ENCODE measurements at places on chromosomes 1 and 21.

GRCh38 chr1:36675931-36676562 is 193.3 kb upstream of the CSF3R start:
- no peak for DNase-seq

DNA sequence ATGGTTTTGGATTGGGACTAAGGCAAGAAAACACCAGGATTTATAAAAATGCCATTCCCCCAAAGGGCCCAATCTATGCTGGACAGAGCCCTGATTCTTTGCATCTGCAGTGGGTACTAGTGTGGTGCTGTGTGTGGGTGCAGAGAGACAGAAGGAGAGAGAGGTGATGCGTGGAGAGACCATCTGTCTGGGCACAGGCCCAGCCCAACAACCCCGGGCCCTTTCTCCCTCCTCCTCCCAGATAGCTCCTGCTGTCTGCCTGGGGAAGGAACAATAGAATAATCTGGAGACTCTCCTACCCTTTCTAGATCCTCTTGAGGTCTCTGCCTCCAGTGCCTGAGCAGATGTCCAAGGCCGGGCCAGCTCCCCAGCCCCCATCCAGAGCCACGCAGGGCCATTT is 15.1 kb downstream of the KIAA1614 start:
- DNase-seq, result no peak

DNA sequence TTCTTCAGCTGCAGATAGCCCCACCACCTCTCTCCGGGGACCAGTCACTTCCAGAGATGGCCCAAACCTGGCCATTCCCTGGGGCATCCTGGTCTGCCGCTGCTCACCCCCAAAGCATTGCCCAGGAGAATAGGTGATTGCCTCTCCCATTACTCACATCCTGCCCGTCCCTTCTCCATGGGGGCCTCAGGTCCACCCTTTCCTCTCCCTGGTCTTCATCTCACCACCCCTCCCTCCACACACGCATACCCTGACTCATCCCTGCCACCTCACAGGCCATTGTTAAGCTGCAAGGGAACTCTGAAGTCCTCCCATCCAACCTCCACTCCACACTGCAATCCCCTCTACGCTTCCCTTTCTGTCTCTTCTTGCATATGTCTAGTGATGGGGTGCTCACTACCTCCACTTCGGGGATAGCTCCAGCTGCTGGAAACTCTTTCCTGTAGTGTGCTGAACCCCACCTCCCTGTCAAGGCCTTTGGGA is at the start of gene PLEKHG5:
PLEKHG5 (minus strand) TSS at position 188 of the 483 bp plus-strand sequence. CDS start 14,096 bp downstream, outside the sequence.
- DNase-seq, result peak; percentile 91

- DNase-seq, result no peak
These were observed 37.9 kb downstream of the LHX4 start for GRCh38 chr1:180267761-180268555.

GRCh38 chr1:219732814-219733491 is 120.0 kb upstream of the ZC3H11B start:
- no peak for DNase-seq

DNA sequence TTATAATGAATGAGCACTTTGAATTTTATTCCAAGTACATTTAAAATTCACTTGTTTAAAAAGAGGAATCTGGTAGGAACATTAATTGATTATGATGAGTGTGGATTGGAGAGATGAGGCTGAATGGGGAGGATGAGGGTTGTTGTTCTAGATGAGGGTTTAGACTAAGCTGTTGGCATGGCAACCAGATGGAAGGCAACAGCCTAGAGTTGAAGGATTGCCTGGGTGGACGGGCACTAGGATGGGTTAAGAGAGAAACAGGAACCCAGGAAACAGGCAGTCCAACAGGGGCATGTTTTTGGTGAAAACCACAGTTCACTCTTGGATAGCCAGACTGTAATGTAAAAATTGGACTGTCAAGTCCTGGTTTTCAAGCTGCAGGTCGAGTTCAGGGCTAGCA is 125.5 kb downstream of the CHRM3 start:
- DNase-seq, result no peak

- no peak for DNase-seq
These were observed 3.7 kb downstream of the AKR7A3 start for GRCh38 chr1:19284881-19285280.

GRCh38 chr1:161305867-161306519 is 3.8 kb downstream of the MPZ start:
- peak; percentile 55 for DNase-seq

DNA sequence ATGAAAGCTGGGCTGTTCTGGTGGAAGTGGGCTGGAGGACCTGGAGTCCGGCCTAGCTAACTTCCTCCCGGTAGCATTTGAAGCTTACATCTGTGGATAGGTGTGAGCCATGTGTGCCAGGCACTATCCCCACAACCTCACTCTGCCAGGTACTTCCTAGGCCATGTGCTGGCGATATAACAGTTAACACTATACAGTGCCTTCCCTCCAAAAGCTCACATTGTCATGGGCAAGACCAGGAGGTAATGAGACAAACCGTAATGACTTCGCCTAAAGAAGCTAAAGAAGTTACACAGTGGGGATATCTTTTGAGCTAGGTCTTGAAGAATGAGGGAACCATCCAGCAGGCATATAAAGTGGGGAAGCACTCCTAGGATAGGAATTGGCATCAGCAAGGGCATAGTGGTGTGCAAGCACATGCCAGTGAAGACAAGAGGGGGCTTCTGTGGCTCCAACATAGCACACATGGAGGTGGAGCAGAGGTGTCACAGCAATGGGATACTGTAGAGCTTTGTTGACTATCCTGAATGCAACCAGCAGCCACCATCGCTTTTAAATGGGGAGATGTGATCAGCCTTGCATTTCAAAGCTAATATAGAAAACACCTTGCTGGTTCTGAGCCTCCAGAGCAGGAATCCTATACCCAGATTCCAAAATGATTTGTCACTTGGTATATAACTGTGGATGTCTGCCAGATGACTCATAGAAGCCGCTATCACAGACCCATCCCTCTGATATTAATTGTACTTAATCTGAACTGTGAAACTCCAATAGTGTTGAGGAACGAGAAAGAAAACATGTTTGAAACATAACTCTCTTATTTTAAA is 466.3 kb downstream of the LMO4 start:
- DNase-seq, result peak; percentile 84

DNA sequence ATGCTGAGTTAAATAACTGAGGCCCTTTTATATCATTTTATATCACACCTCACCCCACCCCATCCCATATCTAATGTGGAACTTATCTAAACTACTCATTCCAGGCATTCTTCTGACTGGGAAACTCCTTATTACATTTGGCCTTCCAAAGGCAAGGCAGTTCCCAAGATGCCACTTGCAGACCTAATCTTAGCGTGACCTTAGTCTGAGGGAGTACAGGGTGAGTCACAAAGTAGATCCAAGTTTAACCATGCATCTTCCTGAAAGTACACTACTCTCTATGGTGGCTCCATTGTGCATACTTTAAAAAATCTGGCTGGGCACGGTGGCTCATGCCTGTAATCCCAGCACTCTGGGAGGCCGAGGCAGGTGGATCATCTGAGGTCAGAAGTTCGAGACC is 353.6 kb upstream of the C1orf87 start:
- DNase-seq, result no peak

DNA sequence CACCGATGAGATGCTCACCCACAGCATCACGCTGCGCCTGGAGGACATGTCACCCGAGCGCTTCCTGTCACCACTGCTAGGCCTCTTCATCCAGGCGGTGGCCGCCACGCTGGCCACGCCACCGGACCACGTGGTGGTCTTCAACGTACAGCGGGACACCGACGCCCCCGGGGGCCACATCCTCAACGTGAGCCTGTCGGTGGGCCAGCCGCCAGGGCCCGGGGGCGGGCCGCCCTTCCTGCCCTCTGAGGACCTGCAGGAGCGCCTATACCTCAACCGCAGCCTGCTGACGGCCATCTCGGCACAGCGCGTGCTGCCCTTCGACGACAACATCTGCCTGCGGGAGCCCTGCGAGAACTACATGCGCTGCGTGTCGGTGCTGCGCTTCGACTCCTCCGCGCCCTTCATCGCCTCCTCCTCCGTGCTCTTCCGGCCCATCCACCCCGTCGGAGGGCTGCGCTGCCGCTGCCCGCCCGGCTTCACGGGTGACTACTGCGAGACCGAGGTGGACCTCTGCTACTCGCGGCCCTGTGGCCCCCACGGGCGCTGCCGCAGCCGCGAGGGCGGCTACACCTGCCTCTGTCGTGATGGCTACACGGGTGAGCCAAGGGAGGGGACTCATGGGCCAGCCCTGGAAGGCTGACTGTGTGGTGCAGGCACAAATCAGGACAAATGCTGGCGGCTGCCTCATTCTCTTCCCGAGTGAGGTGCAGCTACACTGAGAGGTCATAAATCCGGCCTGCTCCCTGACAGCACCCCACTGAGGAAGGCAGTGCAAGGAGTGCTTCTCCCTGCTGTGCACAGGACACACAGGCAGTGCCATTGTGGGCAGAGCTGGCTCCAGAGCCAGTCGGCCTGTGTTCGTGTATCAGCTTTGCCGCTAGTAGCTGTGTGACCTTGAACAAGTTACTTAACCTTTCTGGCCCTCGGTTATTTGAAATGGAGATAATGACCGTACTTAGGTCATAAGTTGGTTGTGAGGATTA is 9.4 kb downstream of the CELSR2 start:
- DNase-seq, result no peak

GRCh38 chr21:36155603-36156338 is 853 bp upstream of the DOP1B start:
- no peak for DNase-seq

DNA sequence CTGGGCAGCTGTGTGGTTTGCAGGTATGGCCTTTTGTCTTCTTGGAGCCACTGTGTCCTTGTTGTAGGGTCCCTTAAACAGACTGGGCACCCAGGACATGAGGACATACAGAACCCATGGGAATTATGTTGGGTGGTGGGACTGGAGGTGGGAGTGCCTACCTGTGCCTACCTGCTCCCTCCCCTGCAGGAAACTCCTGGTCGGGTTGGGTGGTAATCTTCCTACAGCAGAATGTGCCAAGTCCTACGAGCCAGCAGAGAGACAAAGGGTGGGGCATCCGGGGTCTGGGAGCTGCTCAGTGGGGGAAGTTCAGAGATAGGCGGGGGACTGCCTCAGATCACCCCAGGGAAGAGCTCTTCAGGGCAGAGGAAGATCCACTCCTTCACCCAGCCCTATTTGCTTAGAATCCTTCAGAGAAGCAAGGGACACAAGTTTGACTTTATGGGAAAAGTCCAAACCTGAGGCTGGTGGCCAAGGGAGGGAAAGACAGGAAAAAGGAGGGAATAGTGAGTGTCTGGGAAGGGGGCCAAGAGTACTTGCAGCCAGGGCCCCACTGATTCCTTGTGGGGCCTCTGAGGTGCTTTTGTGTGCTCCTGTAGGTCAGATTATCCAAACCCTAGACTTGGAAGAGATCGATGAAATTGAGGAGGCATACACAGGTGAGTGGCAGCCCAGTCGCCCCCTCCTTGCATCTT is 58.3 kb downstream of the KIF21B start:
- no peak for DNase-seq

DNA sequence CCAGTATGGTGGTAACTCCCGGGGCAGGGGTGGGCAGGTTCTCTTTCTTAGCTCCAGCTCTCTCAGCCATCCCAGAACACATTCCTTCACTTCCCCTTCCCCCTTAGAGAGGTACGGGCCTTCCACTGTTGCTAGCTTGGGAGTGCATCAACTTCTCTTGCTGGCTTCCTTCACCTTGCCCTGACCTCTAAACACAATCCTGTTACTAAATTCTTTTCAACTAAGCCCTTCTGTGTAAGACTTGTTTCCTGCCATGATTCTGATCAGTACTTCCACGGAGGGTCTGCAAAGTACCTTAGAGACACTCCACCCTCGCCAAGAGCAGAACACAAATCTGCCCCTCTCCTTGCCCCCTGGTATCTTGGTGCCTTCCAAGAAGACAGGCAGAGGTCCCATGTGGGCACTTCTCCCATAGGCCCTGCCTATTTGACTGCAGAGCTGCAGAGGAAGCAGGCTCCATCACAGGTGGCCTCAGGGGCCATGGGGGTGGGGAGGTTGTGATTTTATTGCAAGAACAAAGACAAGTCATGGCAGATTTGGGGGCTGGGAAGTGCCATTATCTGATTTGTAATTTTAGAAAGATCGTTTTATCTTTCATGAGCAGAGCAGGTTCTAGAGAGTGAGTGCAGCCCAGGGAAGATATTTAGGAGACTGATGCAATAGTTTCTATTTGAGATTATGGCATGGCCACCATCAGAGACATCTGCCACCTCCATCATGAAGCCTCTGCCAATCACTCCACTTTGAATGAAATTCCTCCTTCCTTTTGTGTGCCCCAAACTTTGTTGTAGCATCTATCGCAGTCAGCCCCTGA is 182.5 kb upstream of the JUN start:
- no peak for DNase-seq

GRCh38 chr1:190754666-190755065 is 277.0 kb upstream of the BRINP3 start:
- peak; percentile 27 for DNase-seq

Measured in RWPE1 (cell line).